ENCODE measurements at places on chromosomes 4 and X. TPM values are rescaled to one million over a fixed set of nuclear protein-coding genes. Genes with fewer than 3 reads are reported as not detected.

The BST1 gene
- 19.9 TPM for total RNA-seq

The ZCCHC12 gene
- total RNA-seq: under 0.01 TPM

The PCDH19 gene
- under 0.01 TPM for total RNA-seq

The PRICKLE3 gene
- total RNA-seq: 6.7 TPM

The CDX4 gene
- total RNA-seq: not detected

The MAGEB2 gene
- total RNA-seq: not detected

The CASP3 gene
- total RNA-seq: 28.6 TPM

The HTR2C gene
- under 0.01 TPM for total RNA-seq

The CTAG1A gene
- total RNA-seq: not detected

The TCEAL3 gene
- total RNA-seq: 19.3 TPM

The FANCB gene
- 4.6 TPM for total RNA-seq

The HPGDS gene
- total RNA-seq: not detected

The DCAF12L2 gene
- under 0.01 TPM for total RNA-seq

The MAGED4B gene
- total RNA-seq: 38.0 TPM
